ENCODE measurements at places on chromosomes 7 and 10.

GRCh38 chr10:69854511-69855345 lies 53.0 kb downstream of the COL13A1 start:
- DNase-seq, result no peak

DNA sequence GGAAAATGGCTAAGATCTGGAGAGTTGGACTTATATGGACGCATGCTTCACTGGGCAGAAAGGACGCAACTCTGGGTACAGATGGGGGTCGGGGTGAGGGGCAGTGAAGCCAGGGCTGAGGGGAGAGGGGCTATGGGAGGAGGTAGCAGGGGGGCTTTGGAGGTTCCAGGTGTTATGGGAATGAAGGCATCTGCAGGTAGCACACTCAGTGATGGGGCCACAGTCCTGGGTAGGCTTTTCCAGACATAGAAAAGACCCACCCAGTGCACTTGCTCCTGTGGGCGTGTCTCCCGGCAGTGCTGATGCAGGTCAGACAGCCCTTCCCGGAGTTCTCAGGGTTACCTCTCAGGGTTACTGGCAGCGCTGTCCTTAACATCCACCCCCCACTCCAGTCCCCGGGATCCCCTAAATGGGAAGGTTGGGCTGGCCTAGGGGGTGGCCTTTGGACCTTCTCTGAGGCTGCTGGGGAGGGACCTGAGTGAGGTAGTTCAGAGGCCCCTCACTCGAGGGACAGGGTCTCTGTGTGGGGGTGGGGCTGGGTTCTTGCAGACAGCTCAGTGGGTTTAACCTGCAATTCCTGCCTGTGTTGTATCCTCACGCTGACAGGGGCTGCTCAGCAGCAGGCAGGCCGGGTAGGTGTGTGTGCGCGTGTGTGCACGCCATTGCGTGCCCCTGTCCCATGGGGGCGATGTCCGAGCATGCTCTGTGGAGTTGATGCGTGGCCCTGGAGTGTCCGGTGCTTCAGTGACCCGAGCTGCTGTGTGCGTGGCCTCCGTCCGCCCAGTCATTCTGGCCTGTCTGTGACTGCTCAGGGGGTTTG lies 6.2 kb downstream of the ZYX start:
- DNase-seq, result no peak

GRCh38 chr10:76033457-76034196 lies 602.2 kb downstream of the LRMDA start:
- no peak for DNase-seq

- no peak for DNase-seq
Measured at GRCh38 chr7:5495581-5496375, 72.1 kb upstream of the TNRC18 start.

DNA sequence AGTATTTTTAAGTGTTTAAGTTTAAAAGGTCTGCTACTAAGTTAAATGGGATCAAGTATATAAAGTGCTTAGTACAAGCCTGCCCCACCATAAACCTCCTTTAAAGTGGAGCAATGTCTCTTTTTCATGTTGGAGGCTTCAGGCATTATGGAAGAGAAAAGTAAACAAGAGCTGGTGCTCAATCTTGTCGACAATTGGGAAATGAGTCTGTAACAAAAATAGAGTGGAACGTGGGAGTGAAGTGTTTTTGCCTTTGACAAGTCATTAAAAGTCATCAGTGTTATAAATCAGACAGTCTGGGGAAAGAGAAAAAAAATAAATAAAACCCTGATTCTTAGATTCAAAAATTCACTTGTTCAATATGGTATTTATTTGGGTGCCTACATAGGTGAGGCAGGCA lies 44.7 kb downstream of the DNAJC12 start:
- no peak for DNase-seq

Measured in fibroblast of skin of left quadriceps (primary cell).